ENCODE measurements at places on chromosomes 7 and 10.

- DNase-seq, result no peak
Observed at GRCh38 chr10:13631594-13631993, 44.8 kb downstream of the PRPF18 start.

GRCh38 chr10:20288060-20288459, 471.8 kb downstream of the PLXDC2 start:
- no peak for DNase-seq

DNA sequence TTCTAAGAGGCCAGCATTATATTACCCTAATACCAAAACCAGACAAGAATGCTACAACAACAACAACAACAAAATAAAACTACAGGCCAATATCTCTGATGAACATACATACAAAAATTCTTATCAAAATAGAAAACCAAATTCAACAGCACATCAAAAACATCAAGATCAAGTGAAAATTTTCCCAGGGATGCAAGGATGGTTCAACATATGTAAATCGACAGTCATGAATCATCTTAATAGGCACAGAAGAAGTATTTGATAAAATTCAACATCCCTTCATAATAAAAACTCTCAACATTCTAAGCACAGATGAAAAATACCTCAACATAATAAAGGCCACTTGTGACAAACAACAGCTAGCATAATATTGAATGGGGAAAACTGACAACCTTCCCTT, 75.3 kb downstream of the JMJD1C start:
- no peak for DNase-seq

DNA sequence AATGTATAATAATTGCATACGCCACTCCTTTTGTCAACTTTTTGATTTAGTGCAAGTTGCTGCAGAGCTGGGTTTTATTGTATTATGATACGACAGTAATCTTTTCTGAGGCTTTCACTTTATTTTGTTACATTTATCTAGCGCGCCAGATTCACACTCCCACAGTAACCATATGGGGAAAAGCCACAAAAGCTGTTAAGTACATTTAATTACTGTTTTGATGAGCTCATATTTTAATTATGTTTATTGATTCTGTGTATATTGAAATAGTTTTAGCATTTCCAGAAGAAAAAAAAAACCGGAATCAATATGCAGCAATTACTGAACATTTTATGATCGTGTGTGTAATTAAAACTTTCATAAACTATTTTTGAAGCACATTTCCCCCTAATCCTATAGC, 118.5 kb downstream of the RAB11FIP2 start:
- no peak for DNase-seq

GRCh38 chr10:86151613-86152012, 215.0 kb downstream of the GRID1 start:
- no peak for DNase-seq

GRCh38 chr7:370775-371118, 80.8 kb downstream of the FOXL3 start:
- DNase-seq, result no peak

DNA sequence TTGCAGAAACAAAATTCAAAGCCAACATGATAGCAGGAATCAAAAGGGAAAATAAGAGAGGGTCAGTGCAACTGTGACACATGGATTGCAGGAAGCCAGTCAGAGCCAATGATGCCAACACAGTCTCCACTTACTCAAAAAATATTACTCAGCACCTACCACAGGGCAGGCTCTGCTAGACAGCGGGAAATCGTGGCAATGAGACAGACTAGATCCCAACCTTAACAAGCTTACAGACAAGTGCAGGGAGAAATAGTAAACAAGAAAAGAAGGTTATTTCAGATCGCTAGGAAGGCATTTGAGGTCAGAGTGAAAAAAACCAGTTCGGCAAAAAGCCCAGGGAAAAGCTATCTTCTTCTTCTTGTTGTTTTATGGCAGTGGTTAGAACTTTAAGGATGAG, 45.2 kb upstream of the NPFFR1 start:
- no peak for DNase-seq

DNA sequence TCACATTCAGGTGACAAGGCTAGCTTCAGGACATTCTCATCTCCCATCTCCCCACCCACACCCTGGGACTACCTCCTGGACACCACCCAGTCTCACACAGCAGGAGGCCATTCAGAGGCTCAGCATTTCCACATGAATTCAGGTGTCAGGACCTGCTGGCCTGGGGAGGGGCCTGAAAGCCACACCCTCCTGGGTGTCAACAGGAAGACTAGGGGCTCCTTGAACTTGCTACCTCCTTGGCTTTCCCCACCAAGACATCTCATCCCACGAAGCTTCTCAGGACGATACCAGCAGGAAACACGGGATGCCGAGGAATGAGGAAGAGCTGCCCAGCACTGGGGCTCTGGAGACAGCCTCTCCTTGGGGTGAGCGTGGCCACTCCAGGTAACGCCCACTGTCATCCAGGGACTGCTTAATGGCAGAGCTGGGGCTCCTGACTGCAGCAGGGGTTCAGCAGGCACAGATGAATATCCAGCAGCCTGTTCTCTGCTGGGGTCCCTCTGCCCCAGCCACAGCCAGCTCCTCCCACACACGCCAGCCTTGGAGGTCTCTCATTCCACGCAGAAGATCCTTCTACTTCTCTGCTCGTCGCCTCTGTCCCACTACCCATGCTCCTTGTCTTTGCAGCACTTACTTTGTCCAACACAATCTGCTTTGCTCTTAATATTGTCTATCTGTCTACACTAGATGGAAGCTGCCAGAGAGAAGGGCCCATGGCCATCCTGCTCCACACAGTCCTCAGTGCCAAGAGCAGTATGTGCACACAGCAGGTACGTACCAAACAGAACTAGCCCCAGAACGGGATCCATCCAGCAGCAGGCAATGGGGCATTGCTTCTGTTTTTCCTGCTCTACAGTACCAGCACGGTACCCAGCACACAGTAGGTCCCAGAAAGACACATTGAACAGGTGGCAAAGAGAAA, 88.7 kb downstream of the FAM53B start:
- no peak for DNase-seq

DNA sequence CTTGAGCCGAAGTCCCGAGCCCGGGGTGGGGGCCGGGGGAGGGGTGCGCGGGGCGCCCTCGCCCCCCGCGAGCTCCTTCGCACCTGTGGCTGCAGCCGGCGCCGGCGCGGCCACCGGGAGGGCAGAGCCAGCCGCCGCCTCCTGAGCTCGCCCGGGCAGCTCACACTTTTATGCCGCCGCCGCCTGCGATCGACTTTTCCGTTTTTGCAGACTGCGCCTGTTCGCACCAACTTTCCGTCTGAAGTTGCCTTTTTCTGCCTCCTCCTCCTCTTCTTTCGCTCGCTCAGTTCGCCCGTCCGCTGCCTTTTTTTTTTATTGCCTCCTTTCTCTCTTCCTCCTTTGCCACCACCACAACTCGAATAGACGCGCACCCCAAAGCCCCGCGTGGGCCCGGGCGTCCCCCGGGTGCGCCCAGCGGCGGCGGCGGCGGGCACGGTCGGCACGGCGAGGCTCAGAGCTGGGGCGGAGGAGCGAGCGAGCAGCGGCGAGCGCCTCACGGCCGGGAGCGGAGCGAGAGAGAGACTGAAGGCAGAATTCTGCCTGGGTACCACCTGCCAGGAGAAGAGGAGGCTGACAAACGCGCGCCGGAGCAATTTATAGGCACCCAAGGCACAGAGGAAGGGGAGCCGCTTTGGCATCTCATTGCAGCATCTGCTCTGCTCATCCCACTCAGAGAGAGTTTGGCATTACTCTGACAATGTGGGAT, at the start of gene C1QL3:
C1QL3 (minus strand) TSS at position 569 of the 706 bp plus-strand sequence. CDS start 814 bp downstream, outside the sequence.
- peak; percentile 16 for DNase-seq

DNA sequence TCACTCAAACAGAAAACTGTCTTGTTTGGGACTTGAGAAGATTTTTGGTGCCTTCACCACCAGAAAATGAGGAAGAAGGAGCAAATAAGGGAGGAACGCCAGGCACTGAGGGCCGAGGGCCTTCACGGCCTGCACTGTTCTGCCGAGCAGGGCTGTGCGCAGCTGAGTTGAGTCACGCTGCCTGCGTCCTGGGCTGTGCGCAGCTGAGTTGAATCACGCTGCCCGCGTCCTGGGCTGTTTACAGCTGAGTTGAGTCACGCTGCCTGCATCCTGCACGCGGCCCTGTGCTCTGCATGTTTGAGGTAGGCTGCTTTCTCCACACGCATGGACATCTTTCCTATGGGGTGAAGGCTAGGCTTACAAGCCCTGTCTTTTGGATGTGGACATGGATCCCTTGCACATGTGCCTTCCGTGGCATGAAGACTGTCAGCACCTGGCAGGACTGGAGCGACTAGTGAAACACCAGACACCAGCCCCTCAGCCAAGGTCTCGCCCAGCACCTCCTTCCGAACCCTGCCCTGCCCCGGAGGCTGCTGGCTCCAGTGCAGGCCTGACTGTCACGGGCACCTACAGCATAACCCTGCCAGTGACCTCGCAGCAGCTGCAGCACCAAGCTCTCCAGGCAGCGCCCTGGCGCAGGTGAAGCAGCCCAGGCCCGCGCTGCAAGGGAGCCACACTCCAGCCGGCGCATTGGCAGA, 96.7 kb downstream of the HTR5A start:
- DNase-seq, result no peak

GRCh38 chr7:139105484-139105883, 4.0 kb downstream of the ZC3HAV1 start:
- no peak for DNase-seq

DNA sequence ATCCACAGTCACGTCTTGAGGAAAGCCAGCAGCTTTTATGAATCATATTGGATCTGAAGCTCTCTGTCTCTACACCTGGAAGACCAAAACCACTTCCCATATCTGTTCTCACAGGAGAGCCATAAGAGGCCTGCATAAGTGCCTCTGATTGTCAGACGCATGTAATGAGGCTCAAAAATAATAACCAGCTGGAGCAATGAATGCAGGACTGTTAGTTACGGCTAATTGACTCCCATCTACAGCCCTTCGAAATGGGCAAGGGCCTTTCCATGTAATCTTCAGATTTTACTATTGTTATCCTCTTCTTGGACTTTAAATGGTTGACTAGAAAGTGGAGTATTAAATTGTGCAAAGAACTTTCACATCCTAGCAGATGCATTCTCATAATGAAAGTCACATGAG, 4.4 kb upstream of the SEMA3C start:
- DNase-seq, result no peak

DNA sequence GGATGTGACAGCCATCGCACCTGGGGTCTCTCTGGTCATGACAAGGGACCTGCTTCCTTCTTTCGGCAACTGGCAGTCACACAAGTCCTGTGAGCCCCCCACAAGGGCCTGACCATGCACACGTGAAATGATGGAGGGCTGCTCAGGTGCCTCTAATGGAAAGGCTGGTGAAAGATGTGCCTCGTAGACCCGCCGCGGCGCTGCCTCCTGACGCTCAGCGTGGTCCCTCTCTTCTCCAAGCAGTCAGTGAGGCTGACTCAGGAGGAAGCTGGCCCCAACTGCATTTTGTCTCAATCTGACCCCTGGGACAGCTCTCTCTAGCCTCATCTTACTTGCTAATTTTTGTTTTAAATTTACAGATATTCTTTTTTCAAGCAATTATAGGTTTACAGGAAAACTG, 100.9 kb downstream of the MAD1L1 start:
- no peak for DNase-seq

GRCh38 chr7:49020145-49020544, 95.8 kb downstream of the CDC14C start:
- DNase-seq, result no peak

GRCh38 chr7:22480523-22481075, 19.4 kb downstream of the STEAP1B start:
- no peak for DNase-seq

DNA sequence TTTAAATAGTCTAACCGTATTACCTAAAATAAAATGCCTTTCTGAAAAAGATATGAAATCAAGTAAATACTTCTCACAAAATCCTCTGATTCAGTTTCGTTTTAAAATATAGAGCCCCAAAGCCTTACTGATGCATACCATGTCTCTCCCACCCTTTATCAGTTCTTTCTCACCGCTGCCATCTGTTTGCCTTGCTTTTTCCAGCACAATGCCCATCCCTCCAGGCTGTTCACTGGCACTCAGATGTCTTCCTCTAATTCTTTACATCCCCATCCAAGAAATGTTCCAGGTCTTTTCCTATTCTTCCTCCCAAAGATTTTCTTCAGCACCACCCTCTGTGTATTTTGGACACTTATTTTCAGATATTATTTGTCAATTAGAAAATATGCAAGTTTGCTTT, 116.5 kb upstream of the LRRN3 start:
- no peak for DNase-seq

DNA sequence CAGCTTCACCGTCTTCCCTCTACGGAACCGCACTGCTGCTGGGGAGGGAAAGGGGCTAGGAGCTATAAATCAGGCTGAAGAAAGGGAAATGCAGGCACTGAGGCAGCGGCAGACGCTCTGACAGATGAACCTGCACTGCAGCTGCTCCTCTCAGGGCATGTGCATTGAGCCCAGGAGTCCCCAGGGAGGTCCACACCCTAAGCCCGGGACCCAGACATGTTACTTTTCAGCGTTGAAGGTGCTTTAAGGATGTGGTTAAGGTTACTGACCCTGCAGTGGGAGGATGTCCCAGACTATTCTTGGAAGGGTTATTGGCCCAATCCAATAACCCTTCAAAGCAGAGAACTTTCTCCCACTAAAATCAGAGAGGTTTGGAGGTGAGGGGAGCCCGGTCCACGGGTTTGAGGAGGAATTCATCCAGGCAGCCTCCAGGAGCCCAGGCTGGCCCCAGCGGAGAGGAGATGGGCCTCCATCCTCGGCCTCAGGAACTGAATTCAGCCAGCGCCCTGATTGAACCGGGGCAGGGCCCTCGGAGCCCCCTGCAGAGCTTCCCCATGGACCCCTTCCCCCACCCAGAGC, 75.4 kb downstream of the ADARB2 start:
- peak; percentile 85 for DNase-seq

- DNase-seq, result no peak
Observed at GRCh38 chr7:136168821-136169220, 191.7 kb upstream of the MTPN start.

- DNase-seq, result no peak
Observed at GRCh38 chr7:102439963-102440795, 6.8 kb downstream of the ORAI2 start.

DNA sequence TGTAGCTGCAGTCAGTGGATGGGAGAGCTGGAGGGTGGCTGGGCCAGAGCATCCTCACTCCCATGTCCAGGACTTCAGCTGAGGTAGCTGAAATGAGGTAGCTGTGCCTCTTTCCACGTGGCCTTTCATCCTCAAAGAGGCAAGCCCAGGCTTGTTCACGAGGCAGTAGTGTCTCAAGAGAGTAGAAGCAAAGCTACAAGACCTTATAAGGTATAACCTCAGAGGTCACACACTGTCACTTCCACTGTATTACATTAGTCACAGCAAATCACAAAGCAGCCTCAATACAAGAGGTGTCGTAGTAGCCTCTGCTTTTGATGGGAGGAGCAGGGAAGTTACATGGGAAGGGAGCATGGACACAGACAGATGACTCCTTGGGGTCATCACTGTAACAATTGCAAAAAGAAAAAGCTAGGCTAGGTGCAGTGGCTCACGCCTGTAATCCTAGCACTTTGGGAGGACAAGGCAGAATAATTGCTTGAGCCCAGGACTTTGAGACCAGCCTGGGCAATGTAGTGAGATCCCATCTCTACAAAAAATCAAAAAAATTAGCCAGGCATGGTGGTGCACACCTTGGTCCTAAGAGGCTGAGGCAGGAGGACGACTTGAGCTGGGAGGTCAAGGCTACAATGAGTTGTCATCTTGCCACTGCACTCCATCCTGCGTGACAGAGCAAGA, 97.5 kb downstream of the SKIDA1 start:
- DNase-seq, result no peak

GRCh38 chr10:46273506-46274477, 13.0 kb upstream of the ANTXRL start:
- no peak for DNase-seq

All from naive B cell (primary cell).